ENCODE measurements at places on chromosomes 6 and 20.
A peak's percentile ranks its signal among the peaks of the same experiment; 100 is the strongest.

DNA sequence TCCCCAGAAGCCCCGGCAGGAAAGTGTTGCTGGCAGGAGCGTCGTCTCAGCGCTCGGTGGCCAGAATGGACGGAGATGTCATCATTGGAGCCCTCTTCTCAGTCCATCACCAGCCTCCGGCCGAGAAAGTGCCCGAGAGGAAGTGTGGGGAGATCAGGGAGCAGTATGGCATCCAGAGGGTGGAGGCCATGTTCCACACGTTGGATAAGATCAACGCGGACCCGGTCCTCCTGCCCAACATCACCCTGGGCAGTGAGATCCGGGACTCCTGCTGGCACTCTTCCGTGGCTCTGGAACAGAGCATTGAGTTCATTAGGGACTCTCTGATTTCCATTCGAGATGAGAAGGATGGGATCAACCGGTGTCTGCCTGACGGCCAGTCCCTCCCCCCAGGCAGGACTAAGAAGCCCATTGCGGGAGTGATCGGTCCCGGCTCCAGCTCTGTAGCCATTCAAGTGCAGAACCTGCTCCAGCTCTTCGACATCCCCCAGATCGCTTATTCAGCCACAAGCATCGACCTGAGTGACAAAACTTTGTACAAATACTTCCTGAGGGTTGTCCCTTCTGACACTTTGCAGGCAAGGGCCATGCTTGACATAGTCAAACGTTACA is 817 bp downstream of the GRM1 start:
- no peak for DNase-seq

GRCh38 chr20:33869283-33869682 is 58.1 kb downstream of the CHMP4B start:
- no peak for DNase-seq

DNA sequence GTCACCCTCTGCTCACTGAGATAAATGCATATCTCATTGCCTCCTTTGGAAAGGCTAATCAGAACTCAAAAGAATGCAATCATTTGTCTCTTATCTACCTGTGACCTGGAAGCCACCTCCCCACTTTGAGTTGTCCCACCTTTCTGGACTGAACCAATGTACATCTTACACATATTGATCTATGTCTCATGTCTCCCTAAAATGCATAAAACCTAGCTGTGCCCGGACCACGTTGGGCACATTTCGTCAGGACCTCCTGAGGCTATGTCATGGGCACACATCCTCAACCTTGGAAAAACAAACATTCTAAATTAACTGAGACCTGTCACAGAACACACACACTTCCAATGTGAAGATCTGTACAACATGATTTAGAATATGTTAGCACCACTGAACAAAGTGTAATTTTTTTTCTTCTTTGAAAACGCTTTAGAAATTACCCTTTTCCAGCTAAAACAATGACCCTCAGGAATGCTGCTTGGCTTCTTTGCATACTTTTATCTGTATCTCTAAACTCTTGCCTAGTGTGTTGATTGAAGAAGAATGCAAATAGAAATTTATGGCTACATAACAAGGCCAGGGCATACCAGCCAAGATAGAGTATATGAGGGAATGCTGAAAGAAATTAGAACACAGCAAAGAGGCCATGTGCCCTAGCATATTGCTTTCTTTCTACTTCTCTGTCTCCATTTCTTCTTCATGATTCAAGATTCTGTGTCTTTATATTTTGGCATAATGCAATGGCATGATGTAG is 84.6 kb upstream of the DST start:
- no peak for DNase-seq

DNA sequence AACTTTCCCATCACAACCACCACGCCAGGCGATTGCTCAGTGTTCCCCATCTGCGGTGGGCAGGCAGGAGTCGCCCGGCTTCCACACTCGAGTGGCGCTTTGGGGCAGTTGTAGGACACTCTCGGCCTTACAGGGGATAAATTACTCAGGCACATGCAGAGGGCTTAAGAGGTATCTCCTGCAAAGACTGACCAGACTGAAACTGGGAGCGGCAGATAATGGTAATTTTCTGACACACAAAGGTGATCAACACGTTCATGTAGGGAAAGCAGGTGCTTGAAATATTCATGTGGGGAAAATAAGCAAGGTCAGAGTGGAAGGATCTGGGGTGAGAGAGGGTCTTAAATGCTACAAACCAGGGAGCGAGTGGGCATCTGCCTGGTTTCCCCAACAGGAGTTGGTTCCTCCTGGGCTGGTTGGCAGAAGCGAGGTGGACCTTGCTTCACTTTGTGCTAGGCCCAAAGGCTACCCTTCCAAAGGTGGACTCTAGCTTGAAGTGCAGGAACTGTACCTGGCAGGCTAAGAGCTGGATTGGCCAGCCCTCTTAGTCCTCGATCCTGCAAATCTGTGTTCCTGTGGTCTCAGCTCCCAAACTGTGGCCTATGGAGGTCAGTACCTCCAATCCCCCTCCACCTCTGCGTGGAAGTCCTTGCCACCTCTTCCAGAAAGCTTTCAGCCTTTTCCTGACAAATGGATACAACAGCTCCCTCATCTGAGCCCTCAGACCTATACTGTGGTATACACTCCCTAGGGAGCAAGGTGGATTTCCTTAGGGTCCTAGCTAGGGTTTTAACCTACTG is 16.7 kb downstream of the PLAGL2 start:
- no peak for DNase-seq

DNA sequence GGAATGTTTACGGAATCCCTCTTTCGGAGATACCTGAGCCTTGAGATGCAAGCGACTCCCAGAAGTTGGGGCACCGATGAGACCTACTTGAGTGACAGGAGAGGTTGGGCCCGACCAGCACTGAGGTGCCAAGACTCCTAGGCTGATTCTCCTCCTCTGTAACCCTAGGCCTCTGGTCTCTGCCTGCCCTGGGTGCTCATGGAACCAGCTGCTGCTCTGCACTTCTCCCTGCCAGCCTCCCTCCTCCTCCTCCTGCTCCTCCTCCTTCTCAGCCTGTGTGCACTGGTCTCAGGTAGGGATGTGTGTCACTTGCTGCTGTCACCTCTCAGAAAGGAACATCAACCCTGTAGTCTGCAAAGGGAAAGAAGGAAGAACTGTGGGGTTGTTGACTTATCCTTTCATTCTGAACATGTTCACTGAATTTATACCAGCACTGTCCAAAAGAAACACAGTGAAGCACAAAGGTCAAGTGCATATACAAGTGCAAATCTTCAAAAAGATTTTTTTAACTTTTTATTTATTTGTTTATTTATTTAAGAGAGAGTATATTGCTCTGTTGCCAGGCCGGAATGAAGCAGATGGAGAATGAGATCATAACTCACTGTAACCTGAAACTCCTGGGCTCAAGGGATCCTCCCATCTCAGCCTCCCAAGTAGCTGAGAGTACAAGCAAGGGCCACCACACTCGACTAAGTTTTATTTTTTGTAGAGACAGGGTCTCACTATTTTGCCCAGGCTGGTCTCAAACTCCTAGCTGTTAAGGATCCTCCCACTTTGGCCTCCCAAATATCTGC is 913 bp downstream of the BTN2A2 start:
- peak; percentile 72 for DNase-seq

DNA sequence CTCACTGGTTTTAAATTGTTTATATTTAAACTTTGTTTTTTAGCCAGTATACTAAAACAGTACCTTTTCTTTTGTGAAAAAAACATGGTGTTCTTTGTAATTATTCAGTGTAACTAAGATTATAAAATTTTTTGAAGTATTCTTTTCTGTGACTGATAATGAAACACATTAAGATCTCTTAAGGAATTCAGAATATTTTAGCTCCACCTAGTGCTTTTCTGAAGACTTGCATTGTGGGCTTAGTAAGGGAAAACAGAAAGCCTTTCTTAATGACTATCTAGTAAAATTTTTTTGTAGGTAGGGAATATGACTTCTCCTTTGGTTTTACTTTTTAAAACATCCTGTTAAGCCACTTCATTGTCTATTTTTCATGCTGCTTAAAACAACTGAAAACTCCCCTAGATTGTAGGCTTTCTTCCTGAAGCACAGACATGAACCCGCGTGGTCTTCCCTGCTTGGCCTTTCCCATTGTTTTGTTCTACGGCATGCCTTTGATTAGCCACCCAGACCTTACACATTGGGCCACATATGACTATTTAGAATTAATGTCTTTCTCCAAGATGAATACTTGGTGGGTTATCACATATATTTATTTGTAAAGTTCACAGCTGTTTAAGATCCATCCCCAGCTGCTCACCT is 72.1 kb downstream of the AFDN start:
- DNase-seq: peak; percentile 68

GRCh38 chr20:768426-768978 is at the start of gene SLC52A3:
SLC52A3 (minus strand) TSS chr20:768500; CDS start chr20:765774, 2,726 bp downstream.
- DNase-seq: no peak

DNA sequence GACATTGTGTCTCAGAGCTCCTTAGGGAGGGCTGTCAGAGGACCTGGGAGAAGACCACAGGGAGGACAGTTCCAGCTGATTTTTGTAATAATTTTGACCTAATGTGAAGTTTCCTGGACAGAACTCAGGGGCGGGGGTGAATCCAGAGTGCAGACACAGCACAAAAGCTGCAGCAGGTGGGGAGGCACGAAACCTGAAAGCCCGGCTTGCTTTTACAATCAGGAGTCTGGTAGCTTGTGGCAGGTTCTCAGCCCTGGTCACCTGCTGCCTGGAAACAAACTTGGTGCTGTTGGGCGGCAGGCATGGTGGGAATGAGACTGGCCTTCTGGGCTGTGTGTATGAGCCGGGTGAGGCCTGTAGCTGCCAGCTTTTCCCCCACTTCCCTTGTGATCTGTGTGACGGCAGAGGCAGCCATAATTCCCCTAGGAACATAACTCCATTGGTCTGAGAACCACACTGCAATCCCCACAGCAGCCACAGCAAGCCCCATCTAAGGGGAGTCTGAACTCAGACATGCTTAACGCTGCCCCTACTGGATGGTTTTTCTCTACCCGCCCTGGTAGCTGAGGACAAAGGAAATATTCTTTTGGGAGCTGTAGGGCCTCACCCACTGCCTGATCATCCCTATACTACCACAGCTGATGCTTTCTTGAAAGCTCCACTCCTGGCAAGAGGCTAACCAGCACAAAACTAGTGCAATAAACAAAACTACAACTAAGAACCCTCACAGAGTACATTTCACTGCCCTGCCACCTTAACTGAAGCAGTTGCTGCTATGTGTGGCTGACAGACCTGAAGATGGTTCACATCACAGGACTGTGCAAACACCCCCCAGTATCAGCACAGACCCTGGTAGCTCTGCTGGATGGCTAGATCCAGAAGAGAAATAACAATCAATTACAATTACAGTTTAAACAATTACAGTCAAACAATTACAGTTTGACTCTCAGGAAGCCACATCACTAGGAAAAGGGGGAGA is 1055.1 kb upstream of the GJE1 start:
- no peak for DNase-seq

- no peak for DNase-seq
Observed at GRCh38 chr6:32890831-32891230, 36.8 kb downstream of the PSMB9 start.

- no peak for DNase-seq
Observed at GRCh38 chr6:18498408-18498807, 111.3 kb downstream of the RNF144B start.

GRCh38 chr6:51843456-51844056 is 243.9 kb downstream of the PKHD1 start:
- no peak for DNase-seq

- no peak for DNase-seq
Observed at GRCh38 chr6:119526561-119527230, 177.1 kb upstream of the MAN1A1 start.

- DNase-seq: no peak
Observed at GRCh38 chr6:129608886-129609537, 101.0 kb downstream of the ARHGAP18 start.

- no peak for DNase-seq
Observed at GRCh38 chr20:61246269-61246668, 5.8 kb upstream of the CDH4 start.

DNA sequence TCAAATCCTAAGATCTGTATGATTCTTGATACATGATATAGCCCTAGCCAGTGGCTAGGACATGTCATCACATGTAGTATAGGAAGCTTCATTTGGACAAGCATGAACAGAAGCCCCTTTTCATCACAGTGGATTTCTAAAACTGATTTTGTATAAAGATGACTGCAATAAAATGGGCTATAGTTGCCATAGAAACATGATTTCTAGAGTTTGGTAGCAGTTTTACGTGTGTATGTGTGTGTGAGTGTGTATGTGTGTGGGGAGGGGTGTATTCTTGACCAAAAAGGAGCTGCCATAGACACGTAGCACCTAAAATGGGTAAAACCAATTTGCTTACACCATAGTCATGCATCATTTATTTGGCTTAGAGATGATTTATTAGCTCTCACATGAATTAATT is 200.5 kb upstream of the CNR1 start:
- no peak for DNase-seq
